ENCODE measurements at places on chromosomes 16 and 17. TPM values are rescaled to one million over a fixed set of nuclear protein-coding genes. Genes with fewer than 3 reads are reported as not detected.

CCDC200 gene
- total RNA-seq: not detected

RAB37 gene
- total RNA-seq: not detected

HASPIN gene
- total RNA-seq: 30.1 TPM

MIEN1 gene
- 33.5 TPM for total RNA-seq

TP53TG3B gene
- total RNA-seq: not detected

AHSP gene
- total RNA-seq: not detected

SHCBP1 gene
- 46.5 TPM for total RNA-seq

TRAPPC2L gene
- total RNA-seq: 89.9 TPM

GALNS gene
- total RNA-seq: 60.6 TPM

All from A673 (cell line).